ENCODE measurements at places on chromosomes 12 and 14.

- no peak for DNase-seq
These were observed 240.4 kb upstream of the FAR2 start for GRCh38 chr12:28908646-28909045.

- no peak for DNase-seq
These were observed 3.3 kb downstream of the NKX2-1 start for GRCh38 chr14:36516719-36517241.

- no peak for DNase-seq
These were observed 33.5 kb upstream of the KCNA5 start for GRCh38 chr12:5010151-5010550.

- DNase-seq: no peak
These were observed 207.5 kb downstream of the ETV6 start for GRCh38 chr12:11856971-11857370.

DNA sequence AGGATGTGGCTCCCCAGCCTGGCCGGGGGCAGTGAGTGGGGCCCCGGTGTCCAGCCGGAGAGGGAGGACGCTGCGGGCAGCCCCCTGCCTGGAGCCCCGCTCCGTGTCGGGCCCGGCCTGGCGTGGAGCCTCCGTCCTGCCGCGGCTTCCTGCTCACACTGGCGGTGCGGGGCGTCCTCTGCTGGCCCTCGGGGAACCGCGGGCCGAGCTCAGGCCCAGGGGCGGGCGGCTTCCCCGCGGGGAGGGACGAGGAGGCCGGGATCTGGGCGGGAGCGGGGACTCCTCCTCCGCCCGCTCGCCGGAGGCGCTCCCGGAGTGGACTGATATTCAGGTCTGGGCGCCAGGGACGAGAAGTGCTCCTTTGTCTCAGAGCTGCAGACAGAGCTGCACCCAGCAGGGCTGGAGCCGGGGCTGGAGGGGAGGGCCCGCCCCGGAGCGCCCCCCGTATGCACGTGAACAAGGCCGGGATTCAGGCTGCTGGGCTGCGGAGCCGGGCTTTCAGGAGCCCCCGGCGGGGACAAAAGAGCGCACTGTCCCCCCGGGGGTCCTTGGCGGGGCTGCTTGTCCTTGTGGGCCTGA lies 2.2 kb downstream of the MMP17 start:
- no peak for DNase-seq

GRCh38 chr14:99156090-99156425 lies 115.9 kb downstream of the BCL11B start:
- no peak for DNase-seq

DNA sequence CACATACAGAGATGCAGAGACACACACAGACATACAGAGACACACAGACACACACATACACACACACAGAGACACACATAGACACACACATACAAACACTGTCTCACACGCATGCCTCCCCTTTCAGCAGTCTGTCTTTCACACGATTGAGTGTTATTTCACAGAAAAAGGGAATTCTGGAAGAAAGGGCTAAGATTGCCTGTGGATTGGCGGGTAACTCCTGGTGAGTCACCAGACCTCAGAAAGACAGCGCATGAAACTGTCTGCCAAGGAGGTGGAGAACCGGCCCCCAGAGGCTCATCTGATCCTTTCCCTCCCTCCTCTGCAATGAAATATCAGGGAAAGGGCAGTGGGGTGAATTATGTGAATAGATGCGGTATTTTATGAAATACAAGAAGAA lies 127.2 kb upstream of the GSC start:
- no peak for DNase-seq

DNA sequence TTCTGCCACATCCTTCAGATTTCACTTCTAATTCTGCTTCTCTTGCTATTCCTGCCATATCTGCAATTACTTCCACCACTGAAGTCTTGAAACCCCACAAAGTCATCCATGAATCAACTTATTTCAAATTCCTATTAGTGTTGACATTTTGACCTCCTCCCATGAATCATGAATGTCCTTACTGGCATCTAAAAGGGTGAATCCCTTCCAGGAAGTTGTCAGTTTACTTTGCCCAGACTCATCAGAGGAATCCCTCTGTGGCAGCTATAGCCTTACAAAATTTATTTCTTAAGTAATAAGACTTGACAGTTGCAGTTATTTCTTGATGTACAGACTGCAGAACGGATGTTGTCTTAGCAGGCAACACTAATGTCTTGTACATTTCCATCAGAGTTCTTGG lies 162.9 kb downstream of the PCNX1 start:
- no peak for DNase-seq

- DNase-seq: no peak
These were observed 66.5 kb downstream of the SLC25A47 start for GRCh38 chr14:100389497-100390104.

GRCh38 chr14:105474483-105475268 lies at the start of gene CRIP2:
Gene CRIP2 (plus strand): TSS chr14:105474821. CDS start chr14:105474863, 42 bp downstream.
- DNase-seq: no peak

GRCh38 chr12:109444259-109444658 lies 32.8 kb downstream of the KCTD10 start:
- no peak for DNase-seq

- no peak for DNase-seq
These were observed 116.4 kb upstream of the CCND2 start for GRCh38 chr12:4157122-4157521.

DNA sequence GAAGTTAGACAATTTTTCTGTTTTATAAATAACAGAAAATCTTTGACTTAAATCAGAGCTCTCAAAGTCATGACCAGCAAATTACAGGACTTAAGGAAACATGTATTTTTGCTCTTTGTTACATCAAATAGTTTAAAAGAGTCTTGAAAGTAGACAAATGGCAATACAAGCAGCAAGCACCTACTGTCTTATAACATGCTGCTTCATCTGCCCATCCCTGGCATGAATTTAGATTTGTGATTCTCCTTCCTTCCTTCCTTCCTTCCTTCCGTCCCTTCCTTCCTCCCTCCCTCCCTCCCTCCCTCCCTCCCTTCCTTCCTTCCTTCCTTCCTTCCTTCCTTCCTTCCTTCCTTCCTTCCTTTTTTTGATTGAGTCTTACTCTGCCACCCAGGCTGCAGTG lies 715.6 kb upstream of the FLRT2 start:
- DNase-seq: no peak

GRCh38 chr14:24092110-24092504 lies 2.0 kb upstream of the PCK2 start:
- DNase-seq: no peak

DNA sequence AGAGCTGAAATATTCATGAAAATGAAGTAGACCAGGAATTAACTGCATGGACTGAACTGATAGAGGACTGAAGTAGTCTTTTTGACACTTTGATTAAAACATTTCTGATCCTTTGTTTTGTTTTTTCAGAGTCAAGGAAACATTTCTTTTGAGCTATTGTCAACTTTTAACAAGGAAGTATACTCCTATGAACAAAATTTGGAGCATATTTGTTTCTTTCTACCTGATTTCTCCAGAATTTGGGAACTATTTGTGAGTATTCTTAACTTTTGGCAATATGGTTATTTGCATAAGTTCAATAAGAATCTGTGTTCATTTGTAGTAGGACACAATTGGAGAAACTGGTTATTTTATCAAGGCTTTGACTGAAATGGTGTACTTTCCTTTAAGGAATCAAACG lies 71.3 kb upstream of the HECTD1 start:
- DNase-seq: no peak

- DNase-seq: no peak
These were observed 204.5 kb upstream of the TBX3 start for GRCh38 chr12:114888448-114888847.

DNA sequence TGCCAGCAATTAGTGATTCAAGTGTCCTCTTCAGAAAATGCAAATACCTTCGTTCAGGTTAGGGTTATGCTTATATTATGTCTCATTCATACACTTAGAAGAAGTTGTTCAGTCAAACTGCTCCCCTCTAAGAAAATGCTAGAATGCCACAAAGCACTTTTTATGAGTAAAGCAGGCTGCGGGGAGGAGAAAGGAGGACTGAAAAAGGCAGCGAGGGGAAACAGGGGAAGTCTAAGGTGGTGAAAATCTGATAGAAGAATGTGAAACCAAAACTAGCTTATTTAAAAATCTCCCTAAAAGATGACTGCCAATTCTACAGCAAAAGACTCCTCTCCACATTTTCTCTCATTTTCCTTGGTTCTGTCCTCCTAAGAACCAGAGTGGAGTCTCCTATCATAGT lies 70.1 kb downstream of the PRKD1 start:
- no peak for DNase-seq

- no peak for DNase-seq
These were observed 67.5 kb upstream of the SLC35F4 start for GRCh38 chr14:57933349-57933748.

- DNase-seq: no peak
These were observed 1510.3 kb upstream of the SEL1L start for GRCh38 chr14:83044001-83044400.

DNA sequence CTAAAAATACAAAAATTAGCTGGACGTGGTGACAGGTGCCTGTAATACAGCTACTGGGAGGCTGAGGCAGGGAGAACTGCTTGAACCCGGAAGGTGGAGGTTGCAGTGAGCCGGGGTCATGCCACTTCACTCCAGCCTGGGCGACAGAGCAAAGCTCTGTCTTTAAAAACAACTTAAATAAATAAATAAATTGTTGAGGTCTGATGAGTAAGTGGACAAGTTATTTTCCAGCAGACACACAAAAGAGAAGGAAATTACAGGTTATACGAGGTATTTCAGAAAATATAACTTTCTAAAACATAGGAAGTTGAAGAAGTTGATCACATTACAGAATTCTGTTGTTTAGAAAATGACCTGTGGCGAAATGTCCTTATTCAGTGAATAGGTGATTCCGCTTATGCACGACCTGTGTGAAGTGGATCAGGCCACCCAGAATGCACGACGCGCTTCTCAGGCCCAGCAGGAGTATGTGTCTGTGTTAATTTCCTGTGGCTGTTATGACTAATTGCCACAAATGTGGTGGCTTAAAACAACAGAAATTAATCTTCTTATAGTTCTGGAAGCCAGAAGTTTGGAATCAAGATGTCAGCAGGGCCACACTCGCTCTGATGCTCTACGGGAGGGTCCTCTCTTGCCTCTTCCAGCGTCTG lies 38.1 kb downstream of the P2RX7 start:
- DNase-seq: no peak

- DNase-seq: no peak
These were observed 40.6 kb downstream of the CHGA start for GRCh38 chr14:92963301-92964123.

- no peak for DNase-seq
These were observed 11.0 kb upstream of the HHIPL1 start for GRCh38 chr14:99633918-99634317.

- no peak for DNase-seq
These were observed 236.2 kb upstream of the FLRT2 start for GRCh38 chr14:85293612-85294234.

Measured in stimulated activated CD8-positive, alpha-beta memory T cell treated with anti-CD3 and anti-CD28 coated beads, Interleukin-7, amount 100 ng/mL, for 4 hours (primary cell).